ENCODE measurements at places on chromosomes 2 and 18.

DNA sequence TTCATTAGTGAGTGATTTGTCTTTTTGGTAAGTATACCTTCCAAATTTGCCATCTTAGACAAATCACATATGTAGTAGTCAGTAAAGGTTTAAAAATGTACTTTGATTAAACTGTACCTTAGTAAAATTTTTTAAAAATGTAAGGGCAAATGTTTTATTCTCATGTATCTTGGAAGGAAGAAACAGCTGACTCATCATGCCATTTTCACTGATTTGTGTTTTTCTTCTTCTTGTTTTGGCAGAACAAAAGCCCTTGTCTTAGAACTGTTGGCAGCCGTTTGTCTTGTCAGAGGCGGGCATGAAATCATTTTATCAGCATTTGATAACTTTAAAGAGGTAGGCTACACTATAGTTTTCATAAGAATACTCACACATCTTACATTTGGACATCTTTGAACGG, 136.5 kb downstream of the PRPF40A start:
- DNase-seq = no peak

DNA sequence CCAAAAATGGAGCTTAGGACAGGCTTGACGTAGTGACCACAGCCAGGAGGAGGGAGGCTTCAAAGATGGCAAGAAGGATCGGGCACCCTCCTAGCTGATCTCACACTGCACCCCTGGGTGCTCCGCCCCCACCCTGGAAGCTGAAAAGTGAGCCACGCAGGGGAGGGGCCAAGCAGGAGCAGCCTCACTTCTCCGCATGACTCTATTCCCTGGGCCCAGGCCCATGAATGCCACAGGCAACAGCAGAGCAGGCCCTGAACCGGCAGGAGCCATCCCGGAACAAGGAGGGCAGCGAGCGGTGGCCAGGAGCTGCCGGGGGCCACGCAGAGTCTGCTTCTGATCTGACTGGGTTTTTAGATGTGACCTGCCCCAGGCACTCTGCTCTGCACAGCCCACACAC, 30.0 kb downstream of the BIN1 start:
- DNase-seq = no peak

DNA sequence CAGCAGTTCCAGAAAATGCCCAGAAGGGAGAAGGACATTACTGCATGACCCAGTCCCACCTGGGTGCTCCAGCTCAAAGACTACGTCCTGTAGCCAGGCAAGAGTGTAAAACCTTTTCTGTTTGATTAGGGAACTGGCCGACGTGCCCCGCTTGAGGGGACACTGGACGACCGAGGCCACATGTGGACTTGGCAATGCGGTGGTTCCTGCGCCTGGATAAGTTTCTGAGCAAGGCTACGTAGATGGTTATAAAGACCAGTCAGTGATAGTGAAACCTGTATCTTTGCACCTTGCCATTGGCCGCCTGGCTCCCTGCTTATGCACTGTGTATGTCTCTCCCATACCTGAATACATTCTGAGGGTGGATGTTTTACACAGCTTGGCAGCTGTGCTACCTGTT, 567.0 kb upstream of the CRIM1 start:
- DNase-seq = no peak

- no peak for DNase-seq
Observed at GRCh38 chr2:52391621-52392020, 1359.7 kb upstream of the NRXN1 start.

DNA sequence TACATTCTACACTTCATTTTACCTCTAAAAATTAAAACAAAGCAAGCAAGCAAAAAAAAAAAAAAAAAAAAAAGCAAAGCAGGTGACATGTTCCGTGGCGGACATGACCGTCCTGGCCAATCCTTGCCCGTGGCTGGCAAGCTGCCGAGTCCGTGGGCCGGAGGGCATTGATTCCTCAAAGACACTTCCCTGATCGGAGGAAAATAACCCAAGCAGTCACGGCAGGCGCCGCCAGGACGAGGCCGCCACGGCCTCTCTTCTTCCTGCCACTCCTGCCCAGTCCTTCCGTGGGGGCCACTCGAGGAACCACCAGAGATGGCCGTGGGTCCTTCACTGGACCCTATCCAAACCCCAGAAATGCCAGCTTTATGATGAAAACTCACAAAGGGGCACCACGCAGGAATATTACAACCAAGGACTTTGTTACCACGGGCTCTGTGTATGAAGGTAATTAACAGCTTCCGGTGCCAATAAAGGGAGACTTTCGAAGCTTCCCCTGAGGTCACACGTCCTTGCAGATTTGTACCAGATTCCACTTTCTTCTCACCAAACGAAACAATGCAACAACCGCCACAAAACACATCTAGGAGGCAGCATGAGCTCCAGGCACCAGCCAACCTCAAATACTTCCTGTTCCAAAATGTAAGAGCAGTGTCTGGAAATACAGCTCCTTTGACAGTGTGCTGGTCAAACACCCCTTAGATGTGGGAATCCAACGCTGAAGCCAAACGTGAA, 170.3 kb downstream of the HDAC4 start:
- DNase-seq = no peak

GRCh38 chr2:225891771-225892170, 492.3 kb downstream of the NYAP2 start:
- no peak for DNase-seq

DNA sequence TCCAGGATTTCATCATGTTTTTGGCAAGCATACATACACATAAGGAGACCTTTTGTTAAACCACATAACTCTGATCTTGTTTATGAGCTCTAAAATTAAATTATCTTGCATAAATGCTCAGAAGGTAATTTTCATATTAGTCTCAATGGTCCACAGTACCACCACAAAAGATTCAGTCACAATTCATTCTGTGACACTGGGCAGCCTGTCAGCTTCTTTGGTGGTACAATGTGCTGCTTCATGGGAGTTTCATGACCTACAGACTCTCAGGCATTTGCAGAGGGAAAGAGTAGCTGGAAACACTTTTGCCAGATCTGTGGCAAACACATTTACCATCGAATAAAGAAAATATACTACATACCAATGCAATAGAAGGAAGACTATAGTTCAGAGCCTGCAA, 51.3 kb upstream of the ZNF397 start:
- no peak for DNase-seq

- DNase-seq = no peak
Observed at GRCh38 chr2:196719110-196719872, 79.8 kb downstream of the CCDC150 start.

- no peak for DNase-seq
Observed at GRCh38 chr2:44126106-44126797, 42.4 kb upstream of the PPM1B start.

DNA sequence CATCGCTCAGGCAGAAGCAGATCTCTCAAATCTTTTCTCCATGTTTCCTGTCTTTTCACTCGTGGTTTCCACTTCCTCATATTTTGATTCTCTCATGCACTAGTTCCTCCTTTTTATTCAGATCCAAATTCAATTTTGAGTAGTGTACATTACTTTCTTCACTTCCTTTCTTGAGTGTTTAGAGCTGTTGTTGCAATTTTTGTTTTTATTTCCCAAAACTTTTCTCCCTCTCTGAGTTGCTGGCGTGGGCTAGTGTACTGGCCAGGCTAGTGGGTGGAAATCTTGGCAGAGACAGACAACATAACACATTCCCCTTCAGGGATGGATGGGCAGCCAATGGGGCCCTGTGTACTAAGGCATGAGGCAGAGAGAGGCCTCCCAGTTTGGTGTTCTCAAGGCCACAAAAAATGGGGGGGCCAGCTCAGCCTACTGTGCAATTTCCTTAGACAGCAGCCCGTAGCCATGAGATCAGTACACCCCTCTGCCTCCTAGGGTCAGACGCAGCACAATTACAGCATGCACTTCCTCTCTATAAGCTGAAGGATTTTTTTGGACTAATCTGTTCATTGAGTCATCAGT, 145.1 kb upstream of the PID1 start:
- DNase-seq = no peak

- DNase-seq = no peak
Observed at GRCh38 chr18:75475228-75475627, 47.7 kb upstream of the SMIM21 start.

DNA sequence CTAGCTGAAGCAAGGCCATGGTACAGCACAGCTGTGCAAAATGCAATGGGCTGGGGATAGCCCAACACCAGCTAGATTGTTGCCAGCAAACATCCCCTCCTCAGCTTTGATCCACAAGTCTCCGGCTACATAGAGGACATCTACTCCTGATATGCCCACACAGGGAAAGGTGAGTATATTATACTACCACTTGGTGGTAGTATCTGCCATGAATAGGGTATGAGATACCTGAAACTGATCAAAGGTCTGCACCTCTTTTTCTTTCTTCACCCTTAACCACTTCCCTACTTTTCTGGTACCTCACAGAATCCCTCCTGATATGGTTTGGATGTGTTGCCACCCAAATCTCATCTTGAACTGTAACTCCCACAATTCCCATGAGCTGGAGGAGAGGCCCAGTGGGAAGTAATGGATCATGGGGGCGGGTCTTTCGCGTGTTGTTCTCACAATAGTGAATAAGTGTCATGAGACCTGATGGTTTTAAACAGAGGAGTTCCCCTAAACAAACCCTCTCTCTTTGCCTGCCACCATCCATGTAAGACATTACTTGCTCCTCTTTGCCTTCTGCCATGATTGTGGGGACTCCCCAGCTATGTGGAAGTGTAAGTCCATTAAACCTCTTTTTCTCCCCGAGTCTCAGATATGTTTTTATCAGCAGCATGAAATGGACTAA, 279.6 kb downstream of the TXNL1 start:
- DNase-seq = no peak

DNA sequence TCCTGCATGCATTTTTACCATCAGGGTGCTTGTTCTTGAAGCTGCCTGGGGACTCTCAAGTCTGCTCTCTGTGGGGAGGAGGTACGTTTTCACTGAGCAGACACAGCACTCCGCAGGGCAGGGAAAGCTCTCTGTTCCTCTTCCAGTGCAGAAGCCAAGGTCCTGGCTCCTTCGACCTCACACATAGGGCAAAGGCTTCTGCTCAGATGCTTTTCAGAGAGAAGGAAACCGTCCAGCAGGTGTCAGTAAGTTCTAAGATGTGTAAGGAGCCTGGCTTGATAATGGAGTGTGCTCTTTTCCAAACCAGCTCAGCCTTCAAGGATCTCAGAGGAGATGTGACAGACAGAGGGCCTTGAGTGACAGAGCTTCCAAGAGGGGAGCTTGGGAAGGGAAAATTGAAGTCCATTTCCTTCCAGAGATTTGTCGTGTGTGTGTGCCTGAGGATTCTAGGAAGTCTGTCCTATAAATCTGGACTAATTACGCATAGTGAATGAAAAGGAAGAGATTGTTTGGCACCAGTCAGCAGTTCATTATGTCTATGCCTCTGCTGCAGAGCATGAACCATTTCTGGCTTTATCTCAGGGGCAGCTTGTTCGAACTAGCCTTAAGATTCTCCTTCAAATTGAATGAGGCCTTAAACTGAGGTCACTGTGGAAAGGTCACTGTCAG, 67.3 kb upstream of the UPP2 start:
- no peak for DNase-seq

- DNase-seq = no peak
Observed at GRCh38 chr18:3494569-3494968, 44.6 kb downstream of the TGIF1 start.

- no peak for DNase-seq
Observed at GRCh38 chr18:42654556-42654955, 460.9 kb downstream of the RIT2 start.

DNA sequence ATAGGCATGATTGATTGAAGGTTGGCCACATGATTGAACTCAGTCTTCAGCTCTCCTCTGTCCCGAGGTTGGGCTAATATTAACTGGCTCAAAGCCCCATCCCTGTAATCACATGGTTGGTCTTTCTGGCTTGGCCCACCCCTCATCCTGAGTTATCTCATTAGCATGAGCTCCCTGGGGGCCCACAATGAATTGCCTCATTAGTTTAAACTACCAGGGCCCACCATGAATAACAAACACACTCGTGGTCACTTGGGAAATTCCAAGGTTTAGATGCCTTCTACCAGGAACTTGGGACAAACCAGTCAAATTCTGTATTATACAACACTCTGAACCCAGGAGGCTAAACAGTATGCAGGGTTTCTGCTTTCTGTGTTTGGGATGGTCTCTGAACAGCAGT, 121.7 kb upstream of the B3GNT2 start:
- no peak for DNase-seq

DNA sequence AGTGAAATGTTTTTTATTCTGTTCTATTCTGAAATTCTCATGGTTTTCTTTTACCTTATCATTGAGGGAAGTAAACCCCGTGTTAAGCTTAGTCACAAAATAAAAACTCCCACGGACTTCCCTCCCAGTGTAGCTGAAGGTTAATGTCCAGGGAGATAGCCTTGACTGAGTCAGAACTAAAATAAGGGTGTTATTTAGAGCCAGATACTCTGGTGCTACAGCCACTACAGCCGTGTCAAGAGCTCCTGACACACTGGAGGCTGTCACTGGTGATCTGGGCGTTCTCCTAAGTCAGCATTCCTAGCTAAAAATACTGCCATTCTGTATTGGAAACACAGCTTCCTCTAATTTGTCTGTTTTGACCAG, 82.0 kb upstream of the RANBP2 start:
- no peak for DNase-seq

DNA sequence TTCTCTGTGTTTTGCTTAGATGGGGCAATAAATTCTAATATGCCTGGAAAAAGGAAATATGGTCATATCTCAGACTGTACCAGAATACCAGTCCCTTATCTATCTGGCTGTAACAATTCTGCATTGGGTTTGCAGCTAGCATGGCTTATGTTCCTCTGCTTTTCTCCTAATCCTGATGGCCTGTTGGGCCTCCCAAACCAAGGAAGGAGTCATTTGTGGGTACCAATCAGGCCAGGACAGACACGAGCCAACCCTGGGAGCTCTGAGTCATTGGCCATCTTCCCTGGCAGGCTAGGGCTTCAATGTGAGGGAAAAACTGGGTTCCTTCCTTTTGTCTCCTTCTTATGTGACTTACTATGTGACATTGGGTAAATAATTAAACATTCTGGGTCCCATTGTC, 12.0 kb downstream of the SMARCAL1 start:
- DNase-seq = no peak
